ENCODE measurements at places on chromosomes 6 and 20.

- no peak for DNase-seq
Measured at GRCh38 chr20:57003012-57003411, 263.4 kb downstream of the BMP7 start.

- no peak for DNase-seq
Measured at GRCh38 chr20:60052322-60052721, 94.1 kb downstream of the CDH26 start.

GRCh38 chr20:20744170-20744725 lies 31.8 kb upstream of the RALGAPA2 start:
- no peak for DNase-seq

DNA sequence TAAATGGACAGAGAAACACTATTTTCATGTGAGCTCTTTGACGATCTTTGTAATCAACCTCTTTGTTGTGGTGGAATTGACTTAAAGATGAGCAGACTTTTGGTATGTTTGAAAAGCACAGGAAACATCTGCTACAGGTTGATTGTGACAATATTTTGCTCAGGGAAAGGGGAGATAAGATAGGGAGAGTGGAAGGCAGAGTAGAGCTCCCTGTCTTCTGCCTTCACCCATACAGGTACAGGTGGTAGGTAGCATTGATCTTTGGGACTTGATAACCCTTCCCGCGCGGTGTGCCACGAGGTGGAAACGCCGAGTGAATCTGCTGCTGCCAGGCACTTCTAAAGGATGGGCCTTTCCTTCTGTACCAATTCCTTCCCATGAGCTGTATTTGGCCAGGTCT lies 183.6 kb downstream of the UTRN start:
- DNase-seq = no peak

DNA sequence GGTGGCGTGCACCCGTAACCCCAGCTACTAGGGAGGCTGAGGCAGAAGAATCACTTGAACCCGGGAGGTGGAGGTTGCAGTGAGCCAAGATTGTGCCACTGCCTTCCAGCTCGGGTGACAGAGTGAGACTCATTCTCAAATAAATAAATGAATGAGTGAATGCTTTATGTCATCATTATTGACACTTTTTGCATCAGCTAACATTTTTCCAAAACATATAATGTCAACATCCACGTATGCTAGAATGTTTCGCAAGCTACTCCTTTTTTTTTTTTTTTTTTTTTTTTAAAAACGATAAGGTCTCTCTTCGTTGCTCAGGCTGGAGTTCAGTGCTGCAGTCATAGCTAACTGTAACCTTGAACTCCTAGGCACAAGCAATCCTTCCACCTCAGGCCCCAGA lies 72.2 kb downstream of the SENP6 start:
- no peak for DNase-seq

DNA sequence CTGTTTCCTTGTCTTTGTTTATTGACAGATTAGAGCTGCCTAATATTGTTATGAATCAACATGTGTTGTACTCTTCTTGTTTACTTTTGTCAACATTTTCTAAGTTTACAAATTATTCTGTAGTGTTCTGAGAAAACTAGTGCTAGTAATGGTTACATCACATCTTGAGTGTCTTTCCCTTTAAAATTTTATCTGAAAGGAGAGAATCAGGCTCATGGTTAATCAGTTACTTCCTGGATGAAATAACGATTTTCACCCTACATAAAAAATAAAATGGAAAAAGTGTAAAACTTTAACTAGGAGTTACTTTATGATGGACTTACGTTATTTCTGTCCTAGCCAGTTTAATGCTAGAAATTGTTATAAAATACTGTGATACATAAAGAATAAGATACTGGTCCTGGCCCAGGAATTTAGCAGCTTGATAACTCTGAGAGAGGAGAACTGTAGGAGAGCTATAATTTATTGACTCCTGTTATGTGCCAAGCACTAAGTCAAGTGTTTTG lies 26.4 kb upstream of the BMP5 start:
- DNase-seq = no peak

GRCh38 chr6:159902620-159903019 lies 11.8 kb downstream of the MAS1 start:
- no peak for DNase-seq

GRCh38 chr6:108742041-108742440 lies 106.2 kb upstream of the ARMC2 start:
- no peak for DNase-seq

GRCh38 chr6:137871831-137872454 lies 4.9 kb downstream of the TNFAIP3 start:
- no peak for DNase-seq

DNA sequence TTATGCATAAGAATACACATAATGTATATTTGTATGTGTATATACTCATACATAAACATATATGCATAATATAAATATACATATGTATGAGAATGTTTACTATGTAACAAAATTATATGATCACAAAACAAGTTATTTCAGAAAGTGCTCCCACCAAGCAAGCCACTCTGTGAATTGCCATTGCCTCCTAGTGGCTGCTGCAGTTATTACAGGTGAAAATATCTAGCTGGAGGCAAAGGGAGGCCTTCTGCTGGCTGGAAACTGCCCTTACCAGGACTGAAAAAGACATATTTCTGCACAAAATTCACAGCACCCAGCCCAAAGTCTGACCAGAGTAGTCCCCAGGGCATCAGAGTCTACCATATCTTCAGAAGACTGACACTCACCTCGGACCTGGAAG lies 14.4 kb upstream of the ADAM33 start:
- DNase-seq = no peak

- no peak for DNase-seq
Measured at GRCh38 chr6:50305660-50306059, 255.9 kb upstream of the DEFB112 start.

DNA sequence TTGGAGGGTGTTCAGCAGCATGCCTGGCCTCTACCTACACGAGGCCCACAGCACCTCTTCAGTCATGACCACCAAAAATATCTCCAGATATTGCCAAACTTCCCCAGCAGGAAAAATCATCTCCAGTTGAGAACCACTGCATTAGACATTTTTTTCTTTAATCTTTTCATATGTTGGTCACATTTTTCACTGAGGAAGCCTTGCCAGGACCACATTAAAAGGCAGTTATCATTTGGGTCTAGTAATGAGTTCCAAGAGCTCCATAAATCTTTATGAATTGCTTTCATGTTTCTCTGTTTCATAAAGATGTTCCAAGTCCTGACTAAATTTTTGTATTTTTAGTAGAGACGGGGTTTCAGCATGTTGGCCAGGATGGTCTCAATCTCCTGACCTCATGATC lies 28.8 kb downstream of the MTRES1 start:
- no peak for DNase-seq

GRCh38 chr20:3162080-3162611 lies 2.5 kb upstream of the FASTKD5 start:
- DNase-seq = no peak

DNA sequence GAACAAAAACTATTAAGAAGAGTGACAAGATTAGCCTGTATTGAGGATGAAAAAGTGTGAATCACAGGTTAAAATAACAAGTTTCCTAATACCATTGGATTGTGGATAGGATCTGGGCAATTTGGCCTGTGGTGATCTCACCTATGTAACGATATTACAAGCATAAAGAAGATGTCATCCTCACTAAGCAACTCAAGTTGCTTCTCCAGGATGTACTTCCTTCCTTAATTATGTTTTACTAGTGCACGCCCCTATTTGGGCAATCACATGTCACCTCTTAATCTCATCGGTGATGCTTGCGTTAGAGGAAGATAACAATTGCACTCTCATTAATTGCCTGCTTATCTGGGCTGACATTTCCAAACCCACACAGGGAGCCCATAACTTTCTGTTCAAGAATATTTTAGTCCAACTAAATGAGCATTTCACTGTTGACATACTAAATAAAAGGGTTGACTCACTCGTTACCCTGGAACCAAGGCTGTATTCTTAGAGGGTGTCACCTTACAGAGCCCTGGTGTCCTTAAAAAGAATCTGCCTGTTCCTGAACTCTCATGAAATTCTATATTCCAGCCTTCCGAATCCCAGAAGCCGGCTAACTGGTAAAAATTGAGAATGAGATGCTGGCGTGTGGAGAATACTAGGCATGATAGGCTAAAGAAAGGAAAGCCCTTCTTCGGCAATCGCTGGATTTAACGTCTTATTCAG lies 88.2 kb upstream of the ATXN1 start:
- peak; percentile 58 for DNase-seq

GRCh38 chr20:38209054-38209675 lies 44.1 kb upstream of the TGM2 start:
- no peak for DNase-seq

- no peak for DNase-seq
Measured at GRCh38 chr6:129267028-129267427, 384.1 kb downstream of the LAMA2 start.

GRCh38 chr6:157491571-157492232 lies 110.7 kb downstream of the ZDHHC14 start:
- no peak for DNase-seq

GRCh38 chr6:30364591-30364990 lies 19.6 kb downstream of the RPP21 start:
- no peak for DNase-seq

GRCh38 chr20:35904982-35905663 lies 49.2 kb downstream of the SCAND1 start:
- DNase-seq = no peak

- no peak for DNase-seq
Measured at GRCh38 chr6:101650402-101651100, 257.0 kb downstream of the GRIK2 start.

DNA sequence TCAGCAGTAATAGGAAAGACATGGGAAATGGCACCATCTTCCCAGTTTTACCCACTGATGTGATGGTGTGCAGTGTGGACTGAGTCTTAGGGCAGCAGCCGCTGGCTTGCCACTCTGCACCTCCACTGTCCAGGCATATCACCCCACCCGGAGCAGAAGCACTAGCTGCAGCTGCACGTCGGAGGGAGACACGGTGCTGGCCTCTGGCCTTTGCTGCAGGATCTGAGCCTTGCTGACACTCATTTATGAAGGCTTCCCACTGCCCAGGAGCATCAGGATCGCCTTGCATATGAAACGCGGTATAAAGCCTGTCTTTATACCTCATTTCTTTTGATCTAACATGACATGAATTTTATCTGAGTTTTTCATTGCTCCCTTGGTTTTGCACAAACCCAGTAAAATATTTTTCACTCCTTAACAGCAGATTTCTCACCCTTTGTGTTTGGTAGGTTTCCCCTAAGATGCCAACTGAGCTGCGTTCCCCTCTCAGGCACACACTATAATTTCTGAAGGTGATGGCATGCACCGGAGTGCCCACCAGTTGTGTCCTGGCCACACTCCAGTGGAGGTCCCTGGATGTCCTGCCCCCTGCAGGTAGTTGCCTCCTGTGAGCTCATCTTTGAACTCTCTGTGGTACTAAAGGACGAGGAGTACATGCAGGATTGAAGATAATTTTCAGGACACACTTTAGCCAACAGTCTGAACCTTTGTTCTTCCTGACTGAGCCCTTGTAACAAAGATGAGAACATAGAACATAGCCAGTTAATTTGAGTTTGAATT lies 9.0 kb upstream of the EXOC2 start:
- no peak for DNase-seq

GRCh38 chr6:42163981-42164380 lies 9.2 kb upstream of the GUCA1A start:
- DNase-seq = no peak

GRCh38 chr6:49639177-49639817 lies 2.7 kb upstream of the RHAG start:
- DNase-seq = no peak

DNA sequence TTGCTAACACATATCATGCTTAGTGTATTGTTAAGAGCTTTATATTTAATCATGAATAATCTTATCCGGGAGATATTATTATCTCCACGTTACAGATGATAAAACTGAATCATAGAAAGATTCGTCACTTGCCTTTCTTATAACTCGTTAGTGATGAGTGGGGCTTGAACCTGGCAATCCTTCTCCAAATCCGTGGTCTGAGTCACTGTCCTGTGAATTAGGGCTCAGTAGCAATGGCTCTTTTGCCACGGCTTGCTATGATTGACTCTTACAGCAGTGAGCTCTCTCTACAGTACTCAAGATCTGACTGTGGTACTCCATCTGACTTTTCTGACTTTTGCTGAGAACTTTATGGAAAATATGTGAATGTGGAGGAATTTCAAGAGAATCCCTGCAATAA lies 246.9 kb downstream of the PACRG start:
- DNase-seq = no peak

GRCh38 chr20:61746781-61747180 lies 318.9 kb downstream of the TAF4 start:
- no peak for DNase-seq

- DNase-seq = no peak
Measured at GRCh38 chr6:54204921-54205591, 93.8 kb downstream of the MLIP start.

DNA sequence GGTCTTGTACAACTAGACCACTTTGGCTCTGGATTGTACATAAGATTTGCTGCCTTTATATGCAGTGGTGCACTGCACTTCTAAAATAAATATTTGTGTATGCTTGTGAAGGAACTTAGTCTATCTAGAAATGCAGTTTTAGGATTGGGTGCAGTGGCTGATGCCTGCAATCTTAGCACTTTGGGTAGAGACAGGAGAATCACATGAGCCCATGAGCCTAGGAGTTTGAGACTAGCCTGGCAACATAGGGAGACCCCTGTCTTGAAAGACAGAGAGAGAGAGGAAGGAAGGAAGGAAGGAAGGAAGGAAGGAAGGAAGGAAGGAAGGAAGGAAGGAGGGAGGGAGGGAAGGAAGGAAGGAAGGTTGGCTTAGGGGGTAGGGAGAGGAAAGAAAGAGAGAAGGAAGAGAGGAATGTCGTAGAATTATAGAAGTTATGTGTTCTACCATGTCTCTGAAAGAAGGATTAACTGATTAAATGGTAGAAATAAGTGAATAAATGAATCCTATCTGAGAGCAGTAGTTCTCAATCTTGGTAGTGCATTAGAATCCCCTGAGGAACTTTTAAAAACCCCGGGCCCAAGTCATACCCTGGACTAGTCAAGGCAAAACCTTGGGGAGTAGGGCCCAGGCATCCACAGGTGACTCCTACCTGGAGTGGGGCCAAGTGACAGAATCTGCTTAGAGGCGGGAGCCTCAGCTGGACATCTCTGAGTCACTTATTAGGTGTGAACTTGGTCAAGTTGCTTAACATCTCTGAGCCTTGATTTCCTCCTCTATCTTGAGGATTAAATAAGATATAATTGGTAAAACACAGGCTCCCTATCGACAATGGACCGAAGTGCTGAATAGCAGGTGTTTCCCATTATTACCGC lies 130.3 kb downstream of the ZNF217 start:
- DNase-seq = no peak

- DNase-seq = no peak
Measured at GRCh38 chr6:32108094-32108627, 977 bp downstream of the TNXB start.

DNA sequence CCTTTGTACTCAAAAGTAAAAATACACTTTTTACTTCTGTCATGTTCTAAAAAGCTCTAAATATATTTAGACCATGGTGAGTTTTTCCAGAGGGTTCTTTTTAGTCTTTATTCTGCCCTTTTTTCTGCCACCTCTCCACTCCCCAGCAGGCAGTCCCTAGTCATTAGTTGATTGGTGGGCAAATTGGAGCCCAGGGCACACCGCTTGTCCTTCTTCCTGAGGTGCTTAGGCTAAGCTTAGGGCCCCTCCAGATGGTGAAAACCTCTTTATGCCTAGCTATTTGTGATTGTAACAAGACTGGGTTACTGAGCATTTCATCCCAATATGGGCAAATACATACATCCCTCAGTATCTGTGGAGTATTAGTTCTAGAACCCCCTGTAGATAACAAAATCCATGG lies 6.2 kb downstream of the TREML1 start:
- DNase-seq = no peak

Data from brain pericyte (primary cell).